ENCODE measurements at places on chromosomes 5 and 9.

- no peak for DNase-seq
- H3K27me3 ChIP-seq = no peaks in the 10 kb centered on the region
- H3K4me3 ChIP-seq = no peak overlapping the region
Observed at GRCh38 chr5:68685863-68686262, 408.0 kb upstream of the SLC30A5 start.

GRCh38 chr5:128813317-128814070 lies 151.8 kb upstream of the SLC27A6 start:
- no peaks in the 10 kb centered on the region for H3K36me3 ChIP-seq
- H3K27ac ChIP-seq = no peak overlapping the region
- H3K4me3 ChIP-seq = no peak overlapping the region
- H3K27me3 ChIP-seq = no peaks in the 10 kb centered on the region
- DNase-seq = no peak

- no peaks in the 10 kb centered on the region for H3K36me3 ChIP-seq
- H3K27me3 ChIP-seq = no peaks in the 10 kb centered on the region
- H3K4me3 ChIP-seq = no peak overlapping the region
- H3K4me1 ChIP-seq = no peaks in the 10 kb centered on the region
- H3K27ac ChIP-seq = no peak overlapping the region
Observed at GRCh38 chr9:12463641-12464040, 229.5 kb upstream of the TYRP1 start.

DNA sequence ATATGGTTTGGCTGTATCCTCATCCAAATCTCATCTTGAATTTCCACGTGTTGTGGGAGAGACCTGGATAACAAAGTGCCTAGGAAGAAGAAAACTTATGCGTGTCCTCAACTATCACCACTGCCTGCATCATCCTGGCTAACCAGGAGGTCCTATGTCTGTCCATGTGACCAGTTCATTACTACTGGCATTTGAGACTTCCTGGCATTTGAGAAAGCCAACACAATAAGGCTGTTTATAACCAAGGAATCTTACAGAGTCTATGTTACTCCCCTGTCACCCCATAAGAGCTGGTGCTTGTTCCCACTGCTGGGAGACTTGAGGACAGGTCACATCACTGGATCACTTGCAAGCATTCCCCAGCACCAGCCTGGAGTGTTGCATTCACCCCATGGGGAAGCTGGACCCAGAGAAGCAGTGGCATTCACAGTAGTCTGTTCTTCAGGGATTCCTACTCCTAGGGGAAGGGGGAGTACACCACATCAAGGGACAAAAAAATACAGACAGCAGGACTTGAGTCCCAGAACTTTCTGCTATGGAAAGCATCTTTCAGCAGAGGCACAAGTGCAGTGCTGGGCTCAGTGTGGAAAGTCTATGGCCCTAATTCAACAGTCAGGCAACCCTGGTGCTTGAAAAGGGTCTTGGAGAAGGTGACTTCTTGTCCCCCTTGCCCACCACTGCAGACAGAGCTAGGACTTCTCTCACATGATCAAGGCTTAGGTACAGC lies 717.1 kb downstream of the SEMA5A start:
- no peak for DNase-seq
- no peak overlapping the region for H3K27ac ChIP-seq
- H3K27me3 ChIP-seq = no peaks in the 10 kb centered on the region
- H3K36me3 ChIP-seq = no peaks in the 10 kb centered on the region
- no peak overlapping the region for H3K4me3 ChIP-seq

DNA sequence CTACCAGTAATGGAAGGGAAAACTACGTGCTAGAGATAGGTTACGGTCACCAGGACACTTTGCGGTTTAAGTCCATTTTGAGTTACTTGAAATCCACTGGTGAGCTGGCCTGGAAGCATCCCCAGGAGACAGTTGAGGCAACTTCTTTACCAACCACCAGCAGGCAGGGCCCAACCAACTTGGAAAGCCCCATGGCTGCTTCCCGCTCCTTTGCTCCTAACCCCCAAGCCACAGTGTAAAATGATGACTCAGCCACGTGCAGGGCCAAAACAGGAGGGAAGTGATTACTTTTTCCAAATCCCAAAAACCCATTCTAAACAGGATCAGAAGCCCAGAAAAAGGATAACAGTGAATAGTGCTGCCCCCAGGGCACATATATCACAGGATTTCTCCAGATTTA lies 87.4 kb downstream of the PAX5 start:
- no peak overlapping the region for H3K4me3 ChIP-seq
- H3K27ac ChIP-seq = no peak overlapping the region
- no peaks in the 10 kb centered on the region for H3K27me3 ChIP-seq
- no peaks in the 10 kb centered on the region for H3K36me3 ChIP-seq
- no peak for DNase-seq

GRCh38 chr9:128497824-128498610 lies 6.5 kb upstream of the GLE1 start:
- peaks cover 52% of the 10 kb centered on the region for H3K36me3 ChIP-seq
- H3K27me3 ChIP-seq = no peaks in the 10 kb centered on the region
- no peaks in the 10 kb centered on the region for H3K4me1 ChIP-seq
- no peak overlapping the region for H3K27ac ChIP-seq

GRCh38 chr5:176793736-176794135 lies 16.6 kb upstream of the UNC5A start:
- H3K27ac ChIP-seq = no peak overlapping the region
- H3K4me1 ChIP-seq = no peaks in the 10 kb centered on the region
- no peak overlapping the region for H3K4me3 ChIP-seq
- H3K27me3 ChIP-seq = peaks cover 8% of the 10 kb centered on the region
- DNase-seq = no peak

GRCh38 chr5:101047181-101047580 lies 144.1 kb upstream of the ST8SIA4 start:
- no peaks in the 10 kb centered on the region for H3K27me3 ChIP-seq
- DNase-seq = no peak
- no peaks in the 10 kb centered on the region for H3K4me1 ChIP-seq
- H3K36me3 ChIP-seq = no peaks in the 10 kb centered on the region
- H3K4me3 ChIP-seq = no peak overlapping the region

DNA sequence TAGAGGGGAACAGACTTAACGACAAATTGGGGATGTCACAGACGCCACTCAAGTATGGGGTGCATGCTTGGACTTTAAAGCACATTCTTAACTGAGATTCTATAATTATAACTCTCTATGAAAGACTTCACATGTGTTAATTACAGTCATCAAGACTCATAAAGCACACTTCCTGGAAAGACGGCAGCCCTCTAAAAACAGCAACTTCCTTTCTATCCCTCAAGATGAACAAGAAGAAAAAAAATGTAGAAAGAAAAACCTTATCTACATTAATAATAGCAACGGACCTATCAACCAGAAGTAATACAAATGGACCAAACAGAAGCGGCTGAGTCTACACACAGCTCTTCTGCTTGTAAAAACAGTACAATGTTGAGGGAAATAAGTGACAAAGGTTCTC lies 21.2 kb downstream of the GNAQ start:
- H3K27me3 ChIP-seq = no peaks in the 10 kb centered on the region
- no peaks in the 10 kb centered on the region for H3K36me3 ChIP-seq
- no peak for DNase-seq
- H3K4me3 ChIP-seq = no peak overlapping the region
- no peak overlapping the region for H3K27ac ChIP-seq

GRCh38 chr5:124642151-124642550 lies 104.3 kb downstream of the ZNF608 start:
- H3K4me3 ChIP-seq = no peak overlapping the region
- no peak overlapping the region for H3K27ac ChIP-seq
- H3K4me1 ChIP-seq = no peaks in the 10 kb centered on the region
- DNase-seq = no peak
- no peaks in the 10 kb centered on the region for H3K36me3 ChIP-seq

DNA sequence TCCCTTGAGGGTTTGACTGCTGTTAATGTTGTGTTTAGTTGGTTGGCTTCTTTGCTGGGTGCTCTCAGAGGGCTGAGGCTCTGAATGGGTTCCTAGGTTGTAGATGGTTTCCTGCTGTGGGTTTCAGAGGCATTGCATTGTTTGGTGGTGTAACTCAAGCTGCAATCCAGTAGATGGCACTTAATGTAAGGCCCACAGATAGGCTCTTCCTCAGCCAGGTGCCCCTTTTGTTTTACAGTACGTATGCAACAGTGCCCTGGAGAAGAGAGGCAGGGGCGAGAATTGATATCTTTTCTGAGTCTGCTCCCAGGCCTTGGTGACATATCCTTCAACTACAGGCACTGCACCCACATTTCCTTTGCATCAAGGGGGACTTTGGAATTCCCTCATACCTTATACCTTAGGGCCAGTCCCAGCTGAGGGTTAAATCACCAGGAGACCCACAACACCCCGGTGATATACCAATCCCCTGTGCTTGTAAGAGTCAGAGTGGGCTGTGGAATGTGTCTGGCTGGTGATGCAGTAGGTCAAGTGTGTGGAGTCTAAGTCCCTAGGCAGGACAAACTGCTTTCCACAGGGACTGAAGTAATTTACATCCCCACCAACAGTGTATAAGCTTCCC lies 7.0 kb upstream of the UGT3A2 start:
- H3K4me1 ChIP-seq = no peaks in the 10 kb centered on the region
- H3K27me3 ChIP-seq = no peaks in the 10 kb centered on the region
- DNase-seq = no peak

DNA sequence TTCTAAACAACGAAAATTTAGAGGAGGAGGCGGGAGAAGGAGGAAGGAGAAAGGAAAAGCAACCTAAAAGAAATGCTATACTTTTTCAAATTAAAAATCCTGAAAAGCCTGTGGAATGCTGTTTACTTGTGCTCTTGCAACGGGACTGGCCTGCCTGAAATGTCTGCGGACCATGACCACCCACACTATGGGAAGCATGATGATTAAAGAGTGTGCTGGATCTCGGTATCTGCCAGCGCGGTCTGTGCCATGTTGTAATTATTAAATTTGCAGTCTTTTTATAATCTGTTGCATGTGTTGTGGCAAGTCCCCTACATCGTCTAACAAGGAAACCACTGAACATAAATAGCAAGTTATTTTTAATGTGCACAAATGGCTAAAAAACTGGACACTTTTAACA lies 111.4 kb downstream of the FANCC start:
- no peaks in the 10 kb centered on the region for H3K27me3 ChIP-seq
- H3K4me1 ChIP-seq = no peaks in the 10 kb centered on the region
- no peak overlapping the region for H3K27ac ChIP-seq
- no peaks in the 10 kb centered on the region for H3K36me3 ChIP-seq

DNA sequence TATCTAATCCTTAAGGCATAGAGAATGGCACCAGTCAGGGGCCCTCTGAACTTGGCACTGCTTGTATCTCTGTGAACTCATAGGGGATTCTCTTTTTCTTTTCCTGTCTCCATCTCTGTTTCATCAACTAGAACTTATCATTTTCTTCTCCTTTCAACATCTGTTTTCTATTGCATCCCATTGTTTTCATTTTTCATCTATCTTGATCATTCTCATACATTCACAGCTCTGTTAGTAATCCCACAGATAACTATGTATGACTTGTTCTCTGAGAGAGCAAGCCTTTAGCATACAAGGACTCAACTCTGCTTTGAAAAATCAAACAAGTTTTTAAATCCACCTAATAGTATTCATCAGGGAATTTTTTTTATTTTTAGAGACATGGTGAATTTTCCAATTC lies 264.3 kb downstream of the ARRDC3 start:
- DNase-seq = no peak
- H3K4me3 ChIP-seq = no peak overlapping the region
- H3K27ac ChIP-seq = no peak overlapping the region
- H3K27me3 ChIP-seq = no peaks in the 10 kb centered on the region

DNA sequence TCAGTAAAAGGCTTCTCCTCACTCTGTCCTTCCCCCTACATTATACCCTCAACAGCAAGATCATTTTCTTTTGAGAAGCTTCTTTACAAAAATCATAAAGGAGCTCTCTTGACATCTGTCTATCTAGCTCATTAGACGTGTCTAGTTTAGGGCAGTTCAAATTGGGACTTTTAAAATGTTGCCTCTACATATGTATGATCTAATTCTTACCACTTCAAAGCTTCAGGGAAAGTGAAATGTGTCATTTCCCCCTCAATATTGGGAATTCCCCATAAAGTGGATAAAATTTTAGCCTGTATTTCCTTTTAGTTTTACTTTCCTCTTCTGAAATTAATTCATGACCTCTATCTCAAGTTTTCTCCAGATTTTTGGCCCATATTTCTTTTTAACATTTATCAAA lies 323.7 kb downstream of the ARRDC3 start:
- H3K4me3 ChIP-seq = no peak overlapping the region
- no peak for DNase-seq
- H3K27ac ChIP-seq = no peak overlapping the region
- H3K27me3 ChIP-seq = no peaks in the 10 kb centered on the region

- H3K4me3 ChIP-seq = no peak overlapping the region
- H3K36me3 ChIP-seq = no peaks in the 10 kb centered on the region
Observed at GRCh38 chr5:16952968-16953671, 17.0 kb upstream of the MYO10 start.

GRCh38 chr9:3434594-3434993 lies 91.2 kb downstream of the RFX3 start:
- no peaks in the 10 kb centered on the region for H3K27me3 ChIP-seq
- no peak for DNase-seq
- H3K36me3 ChIP-seq = no peaks in the 10 kb centered on the region

DNA sequence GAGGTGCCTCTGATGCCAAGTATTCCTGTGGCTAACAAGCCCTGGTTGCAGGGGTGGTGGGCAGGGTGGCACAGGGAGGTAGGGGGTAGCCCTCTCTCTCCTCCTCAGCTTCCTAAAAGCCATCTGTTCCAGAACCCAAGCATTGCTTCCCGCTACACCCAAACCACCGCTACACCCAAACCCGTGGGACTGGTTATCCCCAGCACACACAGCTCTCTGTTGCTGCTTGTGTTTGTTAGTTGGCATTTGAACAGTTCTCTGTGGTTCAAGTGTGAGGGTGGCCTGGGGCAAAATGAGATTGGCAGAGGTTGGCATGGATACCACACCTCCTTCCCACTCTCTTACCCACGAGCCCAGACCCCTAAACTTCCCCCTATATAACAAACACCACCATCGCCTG lies 40.4 kb downstream of the SPARC start:
- H3K36me3 ChIP-seq = no peaks in the 10 kb centered on the region
- no peak overlapping the region for H3K27ac ChIP-seq
- H3K4me3 ChIP-seq = no peak overlapping the region
- H3K4me1 ChIP-seq = no peaks in the 10 kb centered on the region
- no peaks in the 10 kb centered on the region for H3K27me3 ChIP-seq

GRCh38 chr9:4079906-4080305 lies 220.0 kb downstream of the GLIS3 start:
- H3K27me3 ChIP-seq = no peaks in the 10 kb centered on the region
- no peak overlapping the region for H3K4me3 ChIP-seq
- no peak overlapping the region for H3K27ac ChIP-seq
- H3K4me1 ChIP-seq = no peaks in the 10 kb centered on the region
- no peaks in the 10 kb centered on the region for H3K36me3 ChIP-seq
- DNase-seq = no peak

GRCh38 chr5:154421868-154422267 lies 23.9 kb upstream of the SAP30L start:
- no peak overlapping the region for H3K4me3 ChIP-seq
- H3K4me1 ChIP-seq = no peaks in the 10 kb centered on the region
- no peak for DNase-seq
- no peak overlapping the region for H3K27ac ChIP-seq
- H3K36me3 ChIP-seq = peaks cover 6% of the 10 kb centered on the region
- no peaks in the 10 kb centered on the region for H3K27me3 ChIP-seq
